ENCODE measurements at places on chromosomes 4 and X.
A peak's percentile ranks its signal among the peaks of the same experiment; 100 is the strongest.

DNA sequence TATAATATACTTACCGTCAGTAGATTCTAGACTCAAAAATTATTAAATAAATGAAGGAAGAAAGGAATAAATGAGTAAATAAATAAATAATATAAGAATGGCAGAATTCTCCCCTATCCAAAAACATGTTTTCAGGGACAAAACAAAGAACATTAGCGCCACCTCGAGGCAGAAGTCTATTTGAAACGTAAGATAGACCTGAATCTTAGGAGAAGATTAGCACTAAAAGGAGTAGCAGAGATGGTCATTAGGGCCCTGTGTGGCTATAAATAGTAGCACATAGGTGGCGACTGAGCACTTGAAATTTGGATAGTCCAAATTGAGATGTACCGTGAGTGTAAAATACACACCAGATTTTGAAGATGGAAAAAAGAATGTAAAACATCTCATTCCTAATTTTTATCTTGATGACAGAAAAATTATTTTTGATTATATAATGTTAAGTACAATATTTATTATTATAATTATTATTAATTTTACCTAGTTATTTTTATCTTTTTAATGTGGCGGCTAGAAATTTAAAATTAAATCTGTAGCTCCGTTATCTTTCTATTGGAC, 24.3 kb upstream of the SRD5A3 start:
- peak; percentile 14 for DNase-seq

DNA sequence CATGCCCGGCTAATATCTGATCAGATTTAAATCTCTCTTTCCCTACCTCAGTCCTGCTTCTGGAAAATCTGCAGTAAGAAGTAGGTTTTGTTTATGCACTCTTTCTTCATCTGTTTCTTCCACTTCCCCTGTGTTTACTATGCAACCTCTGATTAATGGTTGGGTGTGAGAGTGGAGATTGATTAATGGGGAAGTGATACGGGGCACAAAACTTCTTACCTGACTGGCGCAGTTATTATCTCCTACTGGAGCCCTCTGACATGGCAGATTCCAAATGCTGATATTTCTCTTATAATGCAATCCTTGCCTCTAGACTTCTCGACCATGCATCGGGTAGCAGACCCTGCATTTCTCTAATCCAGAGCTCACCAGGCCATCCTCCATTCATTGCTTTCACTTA, 60.2 kb upstream of the HPGD start:
- no peak for DNase-seq

DNA sequence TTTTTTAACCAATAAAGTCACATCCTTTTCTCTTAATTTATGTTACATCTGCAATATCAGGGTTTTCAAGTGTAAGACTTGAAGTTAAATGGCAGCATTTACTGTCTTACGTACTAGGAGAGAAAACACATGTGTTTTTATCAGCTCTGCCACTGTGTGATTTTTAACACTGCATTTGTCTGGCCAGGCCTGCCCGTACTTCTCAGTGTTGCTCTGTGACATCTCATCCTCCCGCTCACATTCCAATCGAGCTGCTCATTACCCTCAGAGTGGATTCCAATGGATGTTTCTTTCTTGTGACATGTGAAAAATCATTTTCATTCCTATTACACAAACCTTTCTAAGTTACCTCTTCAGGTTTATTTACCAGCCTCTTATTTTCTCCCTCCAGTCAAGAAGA, 420.3 kb downstream of the FAT4 start:
- DNase-seq, result peak; percentile 87

- no peak for DNase-seq
Measured at GRCh38 chr4:80568891-80569290, 233.4 kb downstream of the CFAP299 start.

DNA sequence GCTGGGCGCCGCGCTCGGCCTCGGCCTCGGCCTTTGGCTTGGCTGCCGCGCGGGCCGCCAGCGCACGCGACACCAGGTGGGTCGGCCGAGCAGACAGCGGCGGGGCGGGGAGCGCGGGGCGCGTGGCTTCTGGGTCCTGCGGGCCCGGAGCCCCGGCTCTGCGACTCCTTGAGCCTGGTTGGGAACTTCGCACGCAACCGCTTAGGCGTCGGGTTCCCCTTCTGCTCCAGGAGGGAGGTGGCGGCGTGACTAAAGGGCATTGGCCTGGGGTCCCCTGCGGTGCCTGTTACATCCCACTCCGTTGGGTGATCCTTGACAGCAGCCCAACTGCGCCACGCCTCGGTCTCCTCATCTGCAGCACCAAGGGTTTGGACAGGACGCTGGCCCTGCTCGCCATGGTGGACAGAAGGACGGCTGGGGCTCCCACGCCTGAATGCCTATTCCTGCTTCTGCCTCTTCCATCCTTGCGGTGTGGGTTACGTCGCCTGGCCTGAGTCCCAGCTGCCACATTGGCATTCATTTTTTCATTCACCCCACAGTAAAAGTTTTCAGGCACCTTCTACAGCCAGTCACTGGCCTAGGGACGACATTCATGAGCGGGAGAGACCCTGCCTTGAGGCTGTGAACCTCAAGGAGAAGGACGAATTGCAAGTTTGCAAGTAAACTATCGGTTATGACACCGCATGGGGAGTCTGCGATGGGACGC, 631 bp downstream of the EVC start:
- DNase-seq, result peak; percentile 19

- no peak for DNase-seq
Measured at GRCh38 chrX:140053846-140054245, 88.5 kb upstream of the CXorf66 start.

DNA sequence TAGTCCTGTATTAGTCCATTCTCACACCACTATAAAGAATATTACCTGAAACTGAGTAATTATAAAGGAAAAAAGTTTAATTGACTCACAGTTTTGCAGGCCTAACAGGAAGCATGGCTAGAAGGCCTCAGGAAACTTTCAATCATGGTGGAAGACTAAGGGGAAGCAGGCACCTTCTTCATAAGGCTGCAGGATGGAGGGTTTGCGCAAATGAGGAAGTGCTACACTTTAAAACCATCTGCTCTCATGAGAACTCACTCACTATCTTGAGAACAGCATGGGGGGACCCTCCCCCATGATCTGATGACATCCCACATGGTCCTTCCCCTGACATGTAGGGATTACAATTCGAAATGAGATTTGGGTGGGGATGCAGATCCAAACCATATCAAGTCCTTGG, 12.1 kb upstream of the MAGEA11 start:
- no peak for DNase-seq

DNA sequence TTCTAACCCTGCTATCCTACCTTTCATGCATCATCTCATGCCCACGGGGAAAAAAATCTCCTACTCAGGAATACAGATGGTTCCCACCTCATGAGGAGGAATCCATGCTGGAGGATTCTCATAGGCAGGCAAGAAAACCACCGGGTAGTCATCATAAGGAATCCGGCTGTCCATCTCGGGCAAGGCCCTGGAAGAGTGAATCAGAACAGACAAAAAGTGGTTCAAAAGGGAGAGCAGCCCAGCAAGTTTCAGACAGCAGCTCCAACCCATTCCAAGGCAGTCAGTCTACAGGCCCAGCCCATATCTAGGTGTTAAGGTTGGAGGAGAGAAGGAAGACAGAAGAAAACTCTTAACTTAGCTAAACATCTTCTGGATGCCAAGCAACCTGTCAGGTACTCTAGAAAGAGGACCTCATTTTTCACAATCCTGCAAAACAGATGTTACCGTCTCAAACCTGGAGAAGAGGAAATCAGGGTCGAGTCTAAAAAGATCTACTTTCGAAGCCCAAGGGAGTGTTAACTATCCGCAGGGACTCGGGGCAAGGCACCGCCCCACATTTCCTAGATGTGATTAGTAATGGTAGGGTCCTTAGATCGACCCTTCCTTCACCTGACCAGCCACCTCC, 447 bp downstream of the PDZD11 start:
- DNase-seq, result no peak

- DNase-seq, result no peak
Measured at GRCh38 chr4:11286533-11286932, 142.2 kb downstream of the HS3ST1 start.

DNA sequence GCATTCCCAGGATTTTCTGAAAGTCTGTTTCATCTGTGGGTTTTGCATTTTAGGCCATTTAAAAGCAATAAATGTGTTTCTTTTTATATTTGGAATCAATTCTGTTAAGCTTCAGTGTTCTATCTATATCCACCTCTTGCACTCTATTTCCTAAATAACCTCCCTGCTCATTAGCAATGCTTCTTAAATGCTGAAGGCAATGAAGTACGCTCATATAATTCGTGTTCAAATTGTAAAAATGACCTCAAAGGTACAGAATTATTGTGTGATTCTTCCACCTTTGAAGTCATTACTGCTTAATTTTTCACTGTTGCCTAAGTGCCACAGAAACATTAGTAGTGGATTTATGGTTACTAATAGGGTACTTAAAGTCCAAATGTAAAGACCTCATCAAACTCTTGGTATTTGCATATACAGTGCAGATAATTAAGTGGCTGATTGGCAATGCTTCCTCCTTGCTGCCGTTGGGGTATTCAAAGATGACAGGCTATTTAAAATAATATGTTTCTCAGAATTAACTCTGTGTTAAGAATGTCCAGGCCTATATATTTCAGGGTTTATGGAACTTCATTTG, 730.8 kb downstream of the TECRL start:
- DNase-seq, result no peak

GRCh38 chr4:38529189-38530115, 134.5 kb upstream of the KLF3 start:
- no peak for DNase-seq

DNA sequence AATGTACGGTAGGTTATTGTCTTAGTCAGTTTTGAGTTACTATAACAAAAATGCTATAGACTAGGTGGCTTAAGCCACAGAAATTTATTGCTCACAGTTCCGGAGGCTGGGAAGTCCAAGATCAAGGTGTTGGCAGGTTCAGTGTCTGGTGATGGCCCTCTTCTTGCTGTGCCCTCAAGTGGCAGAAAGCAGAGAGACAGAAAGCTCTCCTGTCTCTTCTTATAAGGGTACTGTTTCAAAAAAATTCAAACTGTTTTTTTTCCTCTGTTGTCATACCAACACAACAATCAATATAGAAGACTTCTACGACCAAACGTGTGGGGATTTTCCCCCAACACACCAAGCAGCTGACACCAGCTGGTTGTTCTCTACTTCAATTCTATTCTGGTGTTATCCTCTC, 53.4 kb downstream of the ADGRG4 start:
- no peak for DNase-seq

DNA sequence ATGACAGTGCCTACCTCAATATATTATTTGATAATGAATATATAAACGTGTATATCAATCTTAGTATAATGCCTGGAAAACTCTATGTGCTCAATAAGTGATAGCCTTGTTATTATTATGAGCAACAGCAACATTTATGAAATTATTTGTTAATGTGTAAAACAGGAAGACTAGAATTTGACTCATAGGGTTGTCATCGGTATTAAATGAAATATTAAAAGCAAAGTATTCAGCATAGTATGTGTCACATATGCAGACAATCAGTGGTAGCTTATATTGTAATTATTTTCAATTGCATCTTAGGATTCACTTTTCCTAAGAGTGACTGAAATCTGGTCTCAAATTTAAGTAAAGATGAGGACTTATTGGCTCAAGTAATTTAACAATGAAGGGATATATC, 24.6 kb downstream of the SPANXD start:
- DNase-seq, result no peak

DNA sequence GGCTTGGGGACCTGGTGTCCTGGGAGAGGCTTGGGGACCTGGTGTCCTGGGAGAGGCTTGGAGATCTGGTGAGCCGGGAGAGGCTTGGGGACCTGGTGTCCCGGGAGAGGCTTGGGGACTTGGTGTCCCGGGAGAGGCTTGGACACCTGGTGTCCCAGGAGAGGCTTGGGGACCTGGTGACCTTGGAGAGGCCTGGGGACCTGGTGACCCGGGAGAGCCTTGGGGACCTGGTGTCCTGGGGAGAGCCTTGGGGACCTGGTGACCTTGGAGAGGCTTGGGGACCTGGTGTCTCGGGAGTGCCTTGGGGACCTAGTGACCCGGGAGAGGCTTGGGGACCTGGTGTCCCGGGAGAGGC, 12.6 kb downstream of the SHOX start:
- no peak for DNase-seq

All from SW 1271 (cell line).